ENCODE measurements at places on chromosomes 16 and 17.
A peak's percentile ranks its signal among the peaks of the same experiment; 100 is the strongest.

- no peak for DNase-seq
Observed at GRCh38 chr16:81996664-81997509, 14.4 kb downstream of the SDR42E1 start.

- DNase-seq = peak; percentile 29
Observed at GRCh38 chr16:8572919-8573724, 17.2 kb downstream of the TMEM114 start.

- no peak for DNase-seq
Observed at GRCh38 chr17:54455251-54455868, 445.3 kb upstream of the TOM1L1 start.

- DNase-seq = no peak
Observed at GRCh38 chr16:75590920-75591843, 25.0 kb downstream of the GABARAPL2 start.

GRCh38 chr17:72113751-72114150 is 7.1 kb upstream of the SOX9 start:
- no peak for DNase-seq

DNA sequence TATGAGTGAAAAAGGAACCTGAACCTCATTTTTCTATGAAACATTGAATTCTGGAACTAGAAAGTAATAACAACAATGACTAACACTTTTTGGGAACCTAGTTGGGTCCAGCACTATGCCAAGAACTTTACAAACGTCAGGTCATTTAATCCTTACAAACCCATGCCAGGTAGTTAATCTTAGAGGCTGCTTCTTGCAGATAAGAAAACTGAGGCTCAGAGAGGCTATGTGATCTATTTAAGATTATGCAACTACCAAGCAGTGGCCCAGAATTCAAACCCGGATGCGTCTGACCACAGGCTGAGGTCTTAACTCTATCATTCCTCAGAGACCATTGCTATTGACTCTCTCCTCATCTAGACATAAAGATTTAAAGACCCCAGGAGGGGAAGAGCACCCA is 358.7 kb downstream of the GRIN2A start:
- DNase-seq = no peak

DNA sequence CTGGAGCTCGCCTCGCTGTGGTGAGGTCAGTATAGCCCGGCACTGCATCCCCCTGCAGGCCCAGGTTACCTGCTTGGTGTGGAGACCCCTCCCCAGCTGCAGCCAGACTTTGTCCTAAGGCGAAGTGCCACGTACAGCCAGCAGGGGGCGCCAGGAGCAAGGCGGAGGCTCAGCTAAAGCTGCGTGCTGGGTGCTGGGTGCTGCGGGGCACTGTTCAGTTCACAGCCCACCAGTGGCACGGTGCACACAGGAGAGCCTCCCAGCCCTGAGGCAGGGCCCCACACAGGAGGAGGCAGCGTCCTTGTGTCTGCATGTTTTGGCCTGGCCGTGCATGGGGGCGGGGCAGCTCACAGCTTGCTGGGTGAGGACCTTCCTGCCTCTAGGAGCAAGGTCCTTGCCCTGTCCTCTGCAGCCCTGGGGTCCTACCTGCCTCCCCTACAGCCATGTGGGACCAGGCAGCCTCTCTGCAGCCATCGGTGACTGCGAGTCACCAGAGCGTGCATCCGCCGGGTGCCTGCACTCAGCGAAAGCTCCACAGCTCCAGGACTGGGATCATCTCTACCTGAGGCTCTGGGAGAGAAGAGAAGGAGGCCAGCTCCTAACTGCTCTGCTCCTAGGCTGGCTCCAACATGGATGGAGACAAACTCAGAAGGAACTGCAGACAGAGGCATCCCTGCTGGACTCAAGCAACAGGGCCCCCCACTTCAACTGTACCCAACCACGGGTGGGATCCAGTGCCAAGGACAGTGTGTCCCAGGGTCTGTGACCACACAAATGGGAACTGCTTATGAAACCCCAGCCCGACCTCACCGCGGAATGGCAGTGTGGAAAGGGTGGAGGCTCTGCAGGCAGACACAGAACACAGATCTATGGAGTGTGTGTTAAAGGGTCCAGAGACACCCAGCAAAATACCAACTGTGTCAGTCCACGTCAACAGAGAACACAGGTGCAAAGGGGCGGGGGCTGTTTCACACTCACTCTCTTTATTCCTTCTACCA is 19.0 kb downstream of the SLC7A5 start:
- peak; percentile 45 for DNase-seq

GRCh38 chr16:11100239-11100750 is 155.7 kb downstream of the SOCS1 start:
- no peak for DNase-seq

GRCh38 chr16:80720804-80721371 is 83.5 kb downstream of the CDYL2 start:
- DNase-seq = no peak

All from NCI-H1930 (cell line).